Stimulated activated CD4-positive, alpha-beta T cell treated with anti-CD3 and anti-CD28 coated beads, Interleukin-4, amount 100 ng/mL, for 1 hour (primary cell): ENCODE measurements at places on chromosomes 12 and 14.

DNA sequence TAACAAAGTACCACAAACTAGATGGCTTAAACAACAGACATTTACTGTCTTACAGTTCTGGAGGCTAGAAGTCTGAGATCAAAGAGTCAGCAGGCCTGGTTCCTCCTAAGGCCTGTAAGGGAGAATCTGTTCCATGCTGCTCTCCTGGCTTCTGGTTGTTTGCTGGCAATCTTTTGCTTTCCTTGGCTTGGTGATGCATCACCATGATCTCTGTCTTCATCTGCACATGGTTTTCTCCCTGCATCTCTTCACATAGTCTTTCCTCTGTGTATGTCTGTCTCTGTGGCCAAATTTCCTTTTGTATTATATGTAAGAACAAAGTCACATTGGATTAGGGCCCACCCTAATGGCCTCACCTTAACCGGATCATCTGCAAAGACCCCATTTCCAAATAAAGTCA, 168.5 kb downstream of the CAPZA3 start:
- no peak for DNase-seq

- DNase-seq = no peak
Measured at GRCh38 chr12:25245491-25245890, 5.2 kb downstream of the KRAS start.

GRCh38 chr14:34237081-34237480, 225.0 kb downstream of the SPTSSA start:
- DNase-seq = no peak

GRCh38 chr14:37641117-37641516, 45.7 kb downstream of the TTC6 start:
- DNase-seq = no peak

GRCh38 chr12:7844116-7844515, 28.6 kb downstream of the SLC2A14 start:
- no peak for DNase-seq

DNA sequence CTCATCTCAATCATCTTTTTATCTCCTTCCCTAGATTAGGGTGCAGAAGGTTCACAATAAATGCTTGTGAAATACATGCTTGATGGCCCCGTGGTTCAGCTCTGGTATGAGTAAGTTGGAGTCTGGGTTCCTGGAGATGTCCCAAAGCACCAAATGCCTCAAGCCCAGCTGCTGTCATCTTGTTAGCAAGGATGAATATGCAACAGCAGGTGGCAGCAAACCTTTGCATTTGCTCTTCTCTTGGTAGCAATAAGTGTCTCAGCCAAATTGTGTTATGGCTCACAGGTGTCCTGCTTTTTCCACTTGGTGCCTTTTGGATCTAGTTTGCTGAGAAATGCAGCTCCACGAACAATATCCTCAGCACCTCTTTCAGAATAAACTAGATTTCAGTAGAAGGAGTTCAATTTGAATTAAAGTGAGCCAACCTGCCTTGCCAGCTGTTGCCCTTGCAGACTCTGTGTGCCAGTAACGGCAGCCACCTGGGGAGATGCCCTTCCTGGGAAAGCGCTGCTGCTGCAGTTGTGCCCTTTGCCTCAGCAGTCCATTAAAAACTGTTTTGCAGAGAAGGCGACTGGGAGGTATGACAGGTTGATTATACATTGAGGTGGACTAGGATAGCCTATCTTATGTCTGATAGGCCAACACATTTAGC, 417.3 kb downstream of the SNAPC1 start:
- no peak for DNase-seq

DNA sequence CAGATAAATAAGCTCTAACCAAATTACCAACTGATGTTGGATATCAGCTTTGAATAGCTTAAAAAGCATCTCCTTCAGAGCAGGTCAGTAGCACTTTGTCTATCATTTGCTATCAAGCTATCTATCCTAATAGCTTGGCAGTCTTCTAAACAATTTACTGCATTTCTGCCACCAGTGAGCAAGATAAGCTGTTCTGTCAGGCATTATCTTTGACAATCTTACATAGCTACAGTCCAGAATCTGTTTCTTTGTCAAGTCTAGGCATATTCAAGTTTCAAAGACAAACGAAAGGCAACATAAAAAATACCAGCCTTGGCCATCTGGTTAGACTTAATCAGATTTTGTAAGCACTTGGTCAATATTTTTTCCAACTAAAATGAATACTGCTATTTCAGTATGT, 5.6 kb downstream of the ARMH4 start:
- DNase-seq = no peak

DNA sequence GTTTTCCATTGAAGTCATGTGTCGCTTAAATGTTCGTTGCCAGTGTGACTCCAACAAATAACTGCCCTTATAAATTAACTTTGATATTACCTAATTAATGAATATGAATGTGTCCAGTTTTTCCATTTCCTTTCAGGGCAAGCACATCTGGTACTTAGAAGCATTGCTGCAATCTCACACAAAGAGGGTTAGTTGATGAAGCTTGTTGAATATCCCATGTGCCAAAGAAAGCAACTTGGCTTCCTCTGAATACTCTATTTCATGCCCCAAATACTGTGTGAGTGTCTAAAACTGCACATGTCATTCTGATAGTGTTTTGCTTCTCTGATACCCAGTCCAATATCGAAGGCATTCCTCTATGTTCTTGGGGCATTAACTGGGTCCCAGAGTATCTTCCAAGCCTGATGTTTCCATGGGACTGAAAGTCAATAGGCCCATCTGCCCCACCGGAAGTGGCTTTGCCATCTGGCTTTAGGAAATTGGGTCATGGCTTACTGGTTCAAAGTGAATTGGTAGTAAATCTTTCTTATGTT, 75.8 kb upstream of the CNTN1 start:
- no peak for DNase-seq

DNA sequence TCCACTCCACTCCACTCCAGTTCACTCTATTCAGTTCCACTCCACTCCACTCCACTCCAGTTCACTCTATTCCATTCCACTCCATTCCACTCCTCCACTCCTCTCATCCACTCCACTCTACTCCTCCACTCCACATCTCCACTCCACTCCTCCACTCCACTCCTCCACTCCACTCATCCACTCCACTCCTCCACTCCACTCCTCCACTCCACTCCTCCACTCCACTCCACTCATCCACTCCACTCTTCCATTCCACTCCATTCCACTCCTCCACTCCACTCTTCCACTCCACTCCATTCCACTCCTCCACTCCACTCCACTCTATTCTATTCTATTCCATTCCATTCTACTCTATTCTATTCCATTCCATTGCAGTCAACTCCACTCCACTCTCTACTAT, 9.8 kb downstream of the SERPINA5 start:
- no peak for DNase-seq

DNA sequence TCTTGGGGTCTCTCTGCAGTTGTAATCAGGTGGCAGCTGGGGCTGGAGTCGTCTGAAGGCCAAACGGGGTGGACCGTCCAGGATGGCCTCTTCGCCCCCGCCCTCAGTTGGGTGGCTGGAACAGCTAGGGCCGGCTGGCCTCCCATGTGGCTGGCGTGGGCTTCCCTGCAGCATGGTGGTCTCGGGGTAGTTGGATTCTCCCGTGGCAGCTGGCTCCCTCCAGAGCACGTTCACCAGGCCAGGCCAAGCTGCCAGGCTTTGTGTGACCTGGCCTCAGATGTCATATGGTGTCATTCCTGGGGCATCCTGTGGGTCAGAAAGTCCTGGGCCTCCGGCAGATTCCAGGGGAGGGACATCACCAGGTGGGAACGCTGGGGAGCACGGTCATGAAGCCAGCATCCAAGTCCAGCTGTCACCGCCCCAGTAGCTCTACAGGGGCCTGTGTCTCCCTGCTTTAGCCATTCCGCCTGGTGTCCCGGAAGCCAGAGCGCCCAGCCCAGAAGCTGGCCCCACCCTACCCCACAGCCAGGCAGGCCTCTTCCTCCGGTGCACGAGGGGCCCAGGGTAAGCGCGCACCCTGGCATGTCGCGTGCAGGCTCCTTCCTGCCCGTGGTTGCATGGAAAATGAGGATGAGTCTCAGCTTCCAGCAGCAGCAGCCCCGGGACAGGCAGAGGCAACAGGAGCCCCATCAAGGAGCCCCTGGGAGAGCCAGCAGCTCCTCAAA, 1.3 kb upstream of the NUDT14 start:
- DNase-seq = no peak

DNA sequence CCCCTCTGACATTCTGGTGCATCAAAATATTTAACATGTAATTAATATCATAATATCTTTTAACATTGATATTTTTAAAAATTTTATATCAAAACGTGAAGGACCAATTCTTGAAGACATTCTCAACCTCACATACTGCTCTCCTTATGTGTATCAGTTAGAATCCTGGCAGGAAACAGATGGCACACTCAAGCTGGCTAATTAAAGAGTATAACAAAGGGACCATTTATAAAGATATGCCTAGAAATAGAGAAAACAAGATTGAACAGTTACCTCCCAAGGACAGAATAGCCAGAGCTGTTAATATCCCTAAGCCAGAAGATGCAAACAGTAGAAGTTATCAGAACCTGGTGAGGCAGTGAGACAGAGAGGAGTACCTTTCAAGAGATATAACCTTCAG, 368.7 kb downstream of the NELL2 start:
- DNase-seq = no peak

DNA sequence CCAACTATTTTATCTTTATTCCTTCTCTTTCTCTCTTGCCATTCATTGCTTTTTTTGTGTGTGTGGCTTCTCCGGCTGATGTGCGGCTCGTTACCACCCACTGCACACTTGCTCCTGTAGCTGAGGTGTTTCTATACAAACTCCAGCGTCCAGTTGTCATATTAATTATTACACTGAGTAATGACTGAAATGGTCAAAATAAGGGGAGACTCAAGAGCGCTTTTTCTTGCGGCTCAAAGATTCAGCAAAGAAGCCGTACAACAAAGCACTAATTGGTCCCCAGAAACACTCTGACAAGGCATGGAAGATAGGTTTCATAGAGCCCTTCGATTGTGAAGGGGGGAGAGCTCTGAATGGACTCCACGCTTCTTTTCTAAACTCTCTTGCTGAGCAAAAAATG, 5.6 kb upstream of the ASCL1 start:
- DNase-seq = no peak

GRCh38 chr14:71321574-71322315, 414.5 kb downstream of the PCNX1 start:
- no peak for DNase-seq

GRCh38 chr12:6336889-6337853, 4.7 kb downstream of the TNFRSF1A start:
- DNase-seq = peak; percentile 30

DNA sequence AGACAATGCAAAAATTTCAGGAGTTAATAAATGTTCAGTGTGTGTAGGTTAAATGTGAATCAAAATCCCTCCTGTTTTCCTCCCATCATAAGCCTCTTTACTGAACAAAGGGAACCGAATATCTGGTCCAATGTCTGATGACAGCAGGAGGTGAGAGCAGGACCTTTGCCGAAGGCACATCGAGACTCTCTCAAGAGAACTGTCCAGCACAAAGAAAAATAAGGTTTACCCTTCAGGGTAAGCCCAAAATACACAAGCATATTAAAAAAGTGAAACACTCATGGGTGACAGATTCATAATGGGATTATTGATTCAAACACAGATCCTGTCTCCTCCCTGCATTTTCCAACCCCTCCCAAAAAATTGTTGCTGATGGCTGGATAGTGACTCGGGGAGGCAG, 4.2 kb upstream of the VSX2 start:
- DNase-seq = no peak

DNA sequence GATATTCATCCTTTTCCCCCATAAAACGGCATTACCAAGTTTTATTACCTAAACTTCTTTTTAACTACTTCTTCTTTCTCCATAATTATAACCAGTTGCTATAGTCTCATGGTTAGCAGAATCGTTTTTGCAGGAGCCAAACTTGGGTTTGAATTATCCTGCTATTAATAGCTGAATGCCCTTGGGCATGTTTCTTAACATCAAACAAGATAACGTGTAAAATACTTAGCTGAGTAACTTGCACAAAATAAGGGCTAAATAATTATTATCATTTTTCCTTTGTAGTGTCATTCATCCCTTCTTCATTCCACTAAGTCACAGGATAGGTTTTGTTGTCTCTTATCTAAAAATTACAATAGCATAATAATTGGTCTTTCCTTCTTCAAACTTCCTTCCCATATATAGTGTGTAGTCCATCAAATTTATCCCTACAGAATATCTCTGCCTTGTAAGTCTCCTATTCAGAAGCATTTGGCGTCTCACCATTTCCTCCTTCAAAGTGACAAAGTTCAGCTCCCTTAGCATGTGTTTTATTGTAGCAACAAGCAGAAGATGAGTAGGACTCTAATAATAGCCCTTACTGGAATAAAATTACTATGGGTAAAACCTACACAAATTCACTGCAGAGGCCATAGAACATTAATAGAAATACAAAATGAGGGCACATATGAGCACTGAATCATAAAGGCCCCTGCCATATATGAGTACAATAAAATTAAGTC, 63.8 kb downstream of the FAR2 start:
- no peak for DNase-seq

GRCh38 chr12:203074-203461, 10.9 kb downstream of the SLC6A12 start:
- no peak for DNase-seq

DNA sequence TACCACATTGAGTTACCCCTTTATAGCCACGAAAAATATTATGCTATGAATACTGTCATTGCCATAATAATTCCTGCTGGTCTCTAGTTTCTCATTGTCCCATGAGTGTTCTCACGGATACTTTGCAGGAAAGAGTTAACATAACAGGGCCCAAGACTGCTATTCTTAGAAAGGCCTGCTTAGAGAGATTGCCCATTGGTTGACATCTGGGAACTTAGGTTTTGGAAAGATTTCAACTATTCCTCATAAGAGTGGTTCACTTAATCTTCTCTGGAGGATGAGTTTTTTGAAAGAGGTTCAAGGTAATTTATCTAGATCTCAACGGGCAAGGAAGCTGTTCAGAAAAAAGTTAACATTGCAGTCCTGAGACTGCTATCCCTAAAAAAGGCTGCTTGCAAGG, 18.4 kb upstream of the PRPF39 start:
- DNase-seq = no peak

DNA sequence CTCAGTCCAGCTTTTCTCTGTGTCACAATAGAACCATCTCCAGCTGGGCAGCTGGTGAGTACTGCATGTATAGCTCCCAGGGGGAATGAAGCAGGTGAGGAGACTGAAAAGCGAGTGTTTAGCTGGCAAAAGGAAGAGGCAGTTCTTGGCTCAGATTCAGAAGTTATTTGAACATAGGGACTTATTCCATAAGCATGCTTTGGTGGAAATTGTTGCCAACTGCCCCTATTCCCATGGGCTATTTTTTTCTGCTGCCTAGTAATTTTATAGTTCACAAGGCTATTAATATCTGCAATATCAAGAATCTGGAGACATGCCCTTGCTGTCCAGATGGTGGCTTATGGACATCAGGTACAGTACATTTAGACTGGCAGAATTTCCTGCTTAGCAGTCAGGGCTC, 1112.7 kb downstream of the LRFN5 start:
- no peak for DNase-seq
